ENCODE measurements at places on chromosomes 7 and 10.

DNA sequence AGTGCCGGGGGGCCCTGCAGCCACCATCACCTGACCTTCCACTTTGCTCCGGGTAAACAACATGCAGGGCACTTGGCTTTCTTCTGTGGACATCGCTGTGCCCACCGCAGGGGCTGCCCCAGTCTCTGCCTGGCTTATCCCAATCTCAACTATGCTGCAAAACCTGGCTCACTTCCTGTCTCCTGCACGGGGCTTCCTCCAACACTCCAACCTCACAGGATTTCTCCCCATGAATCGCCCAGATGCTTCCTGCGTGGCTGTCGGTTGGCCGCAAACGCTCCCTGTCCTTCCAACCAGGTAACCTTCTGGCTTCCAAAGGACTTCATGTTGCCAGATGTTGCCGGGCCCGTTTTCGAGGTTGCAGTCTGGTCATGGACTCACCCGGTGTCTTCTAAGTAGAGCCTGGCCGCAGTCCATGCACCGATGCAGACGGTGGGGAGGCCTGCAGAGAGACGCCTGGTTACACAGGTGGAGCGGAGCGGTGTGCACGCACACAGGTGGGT lies 109.0 kb downstream of the VIPR2 start:
- DNase-seq = no peak

GRCh38 chr7:16774986-16775385 lies 21.4 kb downstream of the TSPAN13 start:
- DNase-seq = no peak

GRCh38 chr10:69439813-69440506 lies 11.3 kb upstream of the TSPAN15 start:
- no peak for DNase-seq

DNA sequence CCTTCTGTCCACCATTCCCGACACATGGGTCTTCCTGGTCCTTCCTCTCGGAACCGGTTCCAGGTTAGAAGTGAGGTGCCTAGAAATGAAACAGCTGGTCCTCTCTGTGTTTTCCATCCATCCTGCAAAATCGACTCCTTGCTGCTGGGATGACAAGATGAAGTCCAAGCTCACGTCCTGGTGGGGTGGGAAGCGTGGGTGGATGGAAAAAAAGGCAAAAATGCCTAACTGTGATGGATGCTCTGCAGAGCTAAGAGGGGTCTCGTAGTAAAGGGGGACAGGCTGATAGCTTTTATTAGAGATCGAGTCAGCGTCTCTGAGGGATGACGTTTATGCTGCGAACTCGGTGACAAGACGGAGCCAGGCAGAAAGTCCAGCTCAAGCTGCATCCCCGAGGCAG lies 14.1 kb downstream of the CALML5 start:
- no peak for DNase-seq

DNA sequence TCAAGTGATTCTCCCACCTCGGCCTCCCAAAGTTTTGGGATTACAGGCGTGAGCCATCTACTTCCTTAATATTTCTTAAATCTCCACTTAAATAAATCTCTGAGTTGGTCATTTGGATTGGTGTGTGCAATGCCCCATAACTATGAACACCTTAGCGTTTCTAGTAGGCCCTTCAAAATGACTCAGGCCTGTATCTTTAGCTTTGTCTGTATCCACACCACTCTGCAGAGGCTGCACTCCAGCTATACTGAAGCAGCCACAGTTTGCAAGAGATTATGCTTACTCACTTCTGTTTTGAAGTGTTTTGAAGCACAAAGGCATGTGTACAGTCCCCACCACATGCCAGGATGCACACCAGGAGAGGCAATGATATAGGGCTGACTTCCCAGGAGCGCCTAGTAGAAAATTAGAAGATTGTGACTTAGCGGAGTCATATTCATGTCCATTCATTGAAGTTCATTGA lies 2.4 kb upstream of the ST7 start:
- no peak for DNase-seq

DNA sequence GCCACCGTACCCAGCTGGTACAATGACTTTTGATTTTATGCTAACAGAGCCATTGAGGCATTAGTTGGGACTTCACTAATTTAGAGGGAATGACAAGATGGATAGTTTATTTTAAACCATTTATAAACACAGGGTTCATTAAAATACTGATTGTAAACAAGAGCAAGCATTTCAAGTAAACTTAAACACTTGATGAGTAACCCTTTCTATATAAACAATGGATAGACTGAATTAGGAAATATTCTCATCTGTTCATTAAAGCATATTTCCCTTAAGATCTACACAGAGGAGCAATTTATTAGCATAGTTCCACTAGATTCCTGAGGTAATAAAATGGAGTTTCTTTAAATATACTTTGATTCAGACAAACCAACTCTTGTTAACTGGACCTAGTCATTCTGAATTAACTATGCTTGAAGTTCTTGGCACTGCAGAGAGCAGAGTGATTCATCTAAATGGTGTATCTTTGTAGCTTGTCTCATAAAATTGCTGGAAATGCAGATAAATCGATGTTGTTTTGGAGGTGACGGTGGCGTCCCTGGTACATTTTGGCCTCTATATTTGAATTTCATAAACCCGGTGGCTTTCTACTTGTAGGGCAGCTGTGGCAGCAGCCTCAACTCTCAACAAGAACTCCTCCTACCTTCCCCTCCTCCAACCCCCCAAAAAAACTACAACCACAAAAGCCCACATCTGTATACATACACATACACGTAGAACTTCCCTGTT lies 15.4 kb upstream of the VDAC2 start:
- DNase-seq = no peak

DNA sequence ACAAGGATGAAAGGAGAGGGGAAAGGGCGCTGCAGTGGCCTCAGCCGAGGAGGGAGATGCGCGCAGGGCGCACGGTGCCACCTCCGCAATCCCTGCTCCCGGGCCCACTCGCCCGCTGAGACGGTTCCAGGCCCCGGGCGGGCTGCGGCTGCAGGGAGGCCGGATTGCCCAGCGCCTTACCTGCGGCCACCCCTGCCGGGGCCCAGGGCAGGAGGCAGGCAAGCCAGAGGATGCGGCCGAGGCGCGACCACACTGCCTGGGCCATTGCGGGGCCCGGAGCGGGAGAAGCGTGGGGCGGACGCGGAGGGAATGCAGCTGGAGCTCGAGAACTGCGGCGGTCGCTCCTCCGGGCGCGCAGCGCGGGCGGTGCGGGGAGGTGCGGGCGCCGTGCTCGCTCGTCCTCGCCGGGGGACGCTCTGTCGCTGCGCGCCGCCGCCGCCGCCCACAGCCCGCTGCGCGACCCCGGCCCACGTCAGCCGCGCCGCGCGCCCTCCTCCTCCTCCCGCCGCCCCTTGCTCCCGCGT lies at the start of gene TMEM130:
Gene TMEM130 (minus strand): TSS at position 418 of the 524 bp plus-strand sequence. CDS start 153 bp downstream, at position 265.
- DNase-seq = no peak

GRCh38 chr10:1928606-1929005 lies 191.3 kb upstream of the ADARB2 start:
- no peak for DNase-seq

- DNase-seq = no peak
These were observed 9.8 kb downstream of the CDHR1 start for GRCh38 chr10:84204122-84204521.

DNA sequence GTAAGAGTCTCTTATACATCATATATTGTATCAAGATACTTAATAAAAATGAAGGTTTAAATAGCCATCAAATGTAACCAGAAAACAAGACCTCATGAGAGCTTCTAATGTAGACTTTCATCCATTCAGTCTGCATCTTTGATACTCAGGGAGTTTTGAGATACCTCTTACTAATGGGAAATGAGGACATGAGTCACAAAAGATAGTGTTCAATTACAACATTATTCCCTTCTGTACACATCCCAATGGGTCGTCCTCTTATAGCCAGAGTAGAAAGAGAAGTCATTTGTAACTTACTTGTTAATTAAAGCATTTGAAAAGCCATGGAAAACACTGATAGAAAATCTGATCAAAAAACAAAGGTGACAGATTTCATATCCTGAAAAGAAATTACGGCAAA lies 19.4 kb downstream of the SHTN1 start:
- no peak for DNase-seq

GRCh38 chr10:29841724-29842649 lies 207.2 kb upstream of the SVIL start:
- no peak for DNase-seq

- DNase-seq = no peak
These were observed 11.4 kb downstream of the SLIT1 start for GRCh38 chr10:97174276-97174775.

DNA sequence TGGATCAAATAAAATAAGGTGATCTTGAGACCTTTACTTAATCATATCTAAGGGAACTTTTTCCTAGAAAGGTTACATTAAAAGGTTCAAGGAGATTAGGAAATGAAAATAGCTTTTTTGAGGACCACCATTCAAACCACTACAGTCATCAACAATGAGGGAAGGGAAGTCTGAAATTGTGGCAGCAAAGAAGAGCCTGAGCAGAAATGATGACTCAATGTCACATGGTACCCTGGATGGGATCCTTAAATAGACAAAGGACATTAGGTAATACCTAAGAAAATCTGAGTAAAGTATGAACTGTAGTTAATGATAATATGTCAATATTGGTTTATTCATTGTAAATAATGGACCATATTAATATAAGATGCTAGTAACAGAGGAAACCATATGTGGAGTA lies 236.0 kb downstream of the SEMA3D start:
- no peak for DNase-seq

DNA sequence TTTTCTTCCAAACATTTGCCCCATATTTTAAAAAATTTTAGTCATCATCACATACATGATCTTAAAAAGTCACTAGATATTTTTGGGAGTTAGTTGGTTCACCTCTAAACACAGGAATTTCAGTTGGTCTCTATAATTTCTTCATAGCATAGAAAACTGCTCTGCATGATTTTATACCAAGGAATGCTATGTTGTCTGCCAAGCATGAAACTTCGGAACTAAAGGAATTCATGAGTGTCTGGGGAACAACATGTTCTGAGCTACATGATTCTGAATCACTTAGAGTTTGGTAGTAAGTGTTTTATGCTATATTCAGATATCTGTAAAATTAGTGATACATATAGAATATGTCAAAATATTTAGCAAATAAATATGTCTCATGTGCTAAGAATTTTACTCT lies 957.8 kb downstream of the GATA3 start:
- DNase-seq = no peak

- DNase-seq = no peak
These were observed 237.1 kb upstream of the NRP1 start for GRCh38 chr10:33571616-33572015.

DNA sequence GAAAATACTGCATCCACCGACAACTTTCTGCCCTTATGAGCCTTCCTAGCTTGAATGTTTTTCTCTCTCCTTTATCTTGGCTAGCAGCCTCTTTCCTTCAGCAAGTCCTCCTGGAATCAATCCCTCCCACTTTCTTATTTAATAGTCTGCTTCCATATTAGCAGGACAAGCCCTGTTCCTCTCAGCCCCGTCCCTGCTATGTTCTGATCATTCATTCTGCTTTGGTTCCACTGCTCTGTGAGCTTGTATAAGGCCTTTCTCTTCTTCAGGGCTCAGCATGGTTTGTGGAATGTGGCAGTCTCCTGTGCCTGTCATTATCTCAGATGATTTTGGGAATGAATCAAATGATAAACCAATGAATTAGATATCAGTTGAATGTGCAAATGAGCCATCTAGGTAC lies 420.1 kb downstream of the DPP6 start:
- DNase-seq = no peak

DNA sequence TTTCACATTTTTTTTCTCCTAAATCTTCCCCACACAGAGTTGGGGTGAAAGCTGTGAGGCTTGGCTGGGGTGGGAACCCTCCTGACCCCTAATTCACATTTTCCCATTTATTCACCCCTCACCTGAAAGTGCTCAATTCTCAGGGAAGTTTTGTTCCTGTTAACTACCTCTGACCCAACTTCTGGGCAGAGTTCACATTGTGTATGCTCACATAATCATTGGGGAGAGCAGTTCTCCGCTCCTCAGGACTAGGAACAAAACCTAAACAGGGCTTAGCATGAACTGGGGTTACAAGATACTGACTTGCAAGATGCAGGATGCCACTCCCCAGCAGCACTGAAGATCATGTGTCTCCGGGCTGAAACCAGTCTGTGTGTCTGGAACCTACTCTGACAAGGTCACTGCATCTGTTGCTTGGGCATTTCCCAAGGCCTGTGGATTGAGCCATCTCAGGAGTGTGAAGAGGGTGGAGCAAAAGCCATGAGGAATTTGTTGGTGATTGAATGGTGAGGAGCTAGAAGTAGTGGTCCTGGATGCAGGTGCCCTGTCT lies 258.1 kb upstream of the IGFBP3 start:
- no peak for DNase-seq

GRCh38 chr7:143882604-143883078 lies 19.3 kb downstream of the TCAF1 start:
- DNase-seq = no peak

DNA sequence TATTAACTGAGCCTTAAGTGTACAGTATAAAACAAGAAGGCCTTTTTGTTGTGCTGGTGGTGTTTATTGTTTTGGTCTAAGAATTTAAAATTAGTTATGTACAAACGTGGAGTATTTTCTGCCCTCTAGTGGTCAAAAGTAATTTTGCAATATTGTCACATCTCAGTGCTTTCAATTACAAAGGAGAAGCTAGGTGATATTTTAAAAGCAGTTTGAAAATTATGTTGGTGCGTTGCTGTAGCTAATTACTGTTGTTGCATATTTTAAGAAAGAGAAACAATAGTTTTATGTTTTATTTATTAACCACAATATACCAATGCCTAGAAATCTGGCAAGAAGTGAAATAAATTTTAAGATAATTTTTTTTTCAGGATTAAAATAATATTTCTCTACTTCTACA lies 11.4 kb downstream of the NPVF start:
- no peak for DNase-seq

DNA sequence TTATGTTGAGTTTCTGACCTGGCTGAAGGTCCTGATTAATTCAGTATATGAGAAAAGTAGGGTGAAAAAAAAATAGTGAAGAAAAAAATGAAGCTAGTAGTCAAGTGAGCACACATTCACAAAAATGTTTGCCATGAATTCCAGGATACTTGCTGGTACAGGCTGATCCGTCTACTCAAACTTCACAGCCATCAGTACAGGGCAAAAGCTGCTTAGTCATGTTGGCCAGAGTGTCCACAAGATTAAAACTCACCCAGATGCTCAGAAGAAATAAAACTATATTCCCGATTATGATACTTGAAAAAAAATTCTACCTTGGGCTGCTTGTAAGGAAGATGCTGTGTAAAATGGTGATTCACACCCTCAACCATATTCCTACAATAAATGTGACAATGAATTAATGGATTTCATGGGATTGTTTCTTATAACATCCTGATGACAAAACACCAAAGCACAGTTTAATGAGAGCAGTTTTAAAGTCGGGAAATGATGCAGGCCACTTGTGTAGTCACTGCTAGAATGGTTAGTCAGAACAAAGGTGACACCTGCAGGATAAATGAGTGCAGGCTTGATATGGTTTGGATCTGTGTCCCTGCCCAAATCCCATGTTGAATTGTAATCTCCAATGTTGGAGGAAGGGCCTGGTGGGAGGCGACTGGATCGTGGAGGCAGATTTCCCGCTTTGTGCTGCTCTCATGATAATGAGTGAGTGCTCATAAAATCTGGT lies 49.2 kb upstream of the ANKRD1 start:
- DNase-seq = no peak

Measured in activated CD4-positive, alpha-beta T cell treated with anti-CD3 and anti-CD28 coated beads, Interleukin-2, amount 50 U/mL, for 1 hour (primary cell).